ENCODE measurements at places on chromosomes 1 and 21.

DNA sequence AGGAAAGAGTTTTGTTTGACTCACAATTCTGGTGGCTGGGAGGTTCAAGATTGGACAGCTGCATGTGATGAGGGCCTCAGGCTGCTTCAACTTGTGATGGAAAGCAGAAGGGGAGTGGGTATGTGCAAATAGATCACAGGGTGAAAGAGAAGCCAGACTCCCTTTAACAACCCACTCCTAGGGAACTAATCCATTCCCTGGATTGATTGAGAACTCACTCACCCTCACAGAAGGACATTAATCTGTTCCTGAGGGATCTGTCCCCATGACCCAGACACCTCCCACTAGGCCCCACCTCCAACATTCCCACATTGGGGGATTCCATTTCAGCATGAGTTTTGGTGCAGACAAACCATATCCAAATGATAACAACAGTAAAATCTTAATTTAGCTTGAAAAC is 25.6 kb downstream of the UBE2T start:
- DNase-seq, result no peak

GRCh38 chr1:240019524-240019923 is 72.2 kb upstream of the FMN2 start:
- no peak for DNase-seq

GRCh38 chr1:245583081-245583480 is 428.3 kb downstream of the KIF26B start:
- no peak for DNase-seq

- no peak for DNase-seq
These were observed 40.2 kb downstream of the SNRPE start for GRCh38 chr1:203901581-203901980.

DNA sequence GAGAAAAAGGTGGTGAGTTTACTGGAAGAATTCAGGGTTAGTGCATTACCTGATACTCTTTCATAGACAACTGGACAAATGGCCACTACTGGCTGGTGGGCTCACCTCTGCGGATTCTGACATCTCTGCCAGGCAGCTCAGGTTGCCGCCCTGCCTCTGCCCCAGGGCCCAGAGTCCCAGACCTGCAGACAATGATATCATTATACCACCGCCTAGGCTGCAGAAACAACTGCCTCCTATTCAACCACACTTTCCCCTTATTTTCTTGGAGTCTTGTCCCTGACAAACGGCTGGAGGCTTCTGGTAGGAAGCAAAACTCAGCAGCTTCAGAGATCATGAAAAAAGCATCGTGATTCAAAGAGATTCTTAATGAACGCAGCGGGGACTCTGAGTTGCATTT is 37.0 kb downstream of the IRF2BP2 start:
- DNase-seq, result no peak

DNA sequence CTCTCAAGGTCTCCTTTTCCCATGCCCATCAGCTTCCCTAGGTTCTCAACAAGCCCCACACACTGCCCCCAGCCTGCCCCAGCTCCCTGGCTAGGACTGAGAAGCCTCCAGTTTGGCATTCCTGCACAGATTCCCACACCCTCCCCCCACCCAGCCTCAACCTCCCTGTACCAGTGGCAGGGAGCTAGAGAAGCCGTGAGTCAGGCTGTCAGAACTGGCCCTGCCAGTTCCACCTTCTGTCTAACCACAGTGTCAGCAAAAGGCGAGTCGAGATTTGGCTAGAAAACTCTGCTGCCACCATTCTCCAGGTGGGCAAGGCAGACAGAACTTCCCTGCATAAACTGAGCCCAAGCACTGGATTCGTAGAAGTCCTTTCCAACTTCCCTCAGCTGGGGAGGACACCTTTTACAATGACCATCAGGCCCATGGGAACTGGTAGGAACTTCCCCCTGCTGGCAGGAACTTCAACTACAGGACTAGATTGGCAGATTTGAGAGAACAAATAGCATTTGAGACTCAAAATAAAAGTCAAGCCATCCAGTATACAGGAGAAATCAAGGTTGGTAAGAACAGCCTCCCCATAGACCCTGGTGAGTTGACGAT is 31.0 kb downstream of the TNNT2 start:
- DNase-seq, result no peak

DNA sequence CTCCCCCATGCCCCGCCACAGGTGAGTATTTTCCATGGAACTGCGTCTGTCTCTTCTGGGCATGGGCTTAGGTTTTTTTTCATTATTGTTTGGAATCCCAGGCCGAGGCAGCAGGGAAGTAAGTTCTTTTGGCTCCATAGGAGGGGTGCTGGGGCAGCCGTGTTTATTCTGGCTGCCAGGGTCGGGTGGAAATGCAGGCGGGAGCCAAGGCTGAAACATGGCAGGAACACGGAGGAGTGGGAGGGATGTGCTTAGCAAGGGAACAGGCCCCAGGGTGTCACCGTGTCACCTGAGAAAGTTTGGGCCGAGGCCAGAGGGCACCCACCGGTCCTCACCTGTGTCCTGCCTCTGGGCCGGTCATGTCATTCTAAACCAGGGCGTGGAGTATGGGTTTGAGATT is 4.5 kb upstream of the DHRS3 start:
- no peak for DNase-seq

- DNase-seq, result no peak
These were observed 23.9 kb upstream of the CYYR1 start for GRCh38 chr21:26597031-26597430.

GRCh38 chr1:96234299-96234698 is 487.3 kb upstream of the PTBP2 start:
- no peak for DNase-seq

- DNase-seq, result no peak
These were observed 43.5 kb upstream of the NEK7 start for GRCh38 chr1:198113342-198113750.

- peak; percentile 63 for DNase-seq
These were observed 31.4 kb downstream of the SLC30A7 start for GRCh38 chr1:100927276-100927675.

- DNase-seq, result no peak
These were observed 131.0 kb downstream of the TGFBR3 start for GRCh38 chr1:91754816-91755580.

DNA sequence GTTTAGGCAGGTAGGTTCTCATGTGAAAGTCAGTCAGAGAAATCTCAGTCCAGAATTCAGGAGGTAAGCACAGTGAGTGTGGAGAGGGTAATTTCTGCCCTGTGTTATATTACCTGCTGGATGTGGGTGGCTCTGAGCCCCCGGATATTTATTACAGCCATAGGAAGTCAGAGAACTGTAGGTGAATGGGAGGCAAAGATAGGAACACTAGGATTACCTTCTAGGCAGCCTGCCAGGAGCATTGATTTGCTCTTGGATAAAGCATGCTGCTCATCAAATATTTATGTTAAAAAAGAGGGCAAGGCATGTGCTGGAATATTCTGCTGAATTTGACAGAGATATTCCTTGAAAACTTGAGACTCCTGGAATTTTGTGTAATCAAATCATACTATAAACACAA is 8.5 kb downstream of the GNG12 start:
- DNase-seq, result no peak

- DNase-seq, result no peak
These were observed 15.4 kb upstream of the FRRS1 start for GRCh38 chr1:99781798-99782197.

DNA sequence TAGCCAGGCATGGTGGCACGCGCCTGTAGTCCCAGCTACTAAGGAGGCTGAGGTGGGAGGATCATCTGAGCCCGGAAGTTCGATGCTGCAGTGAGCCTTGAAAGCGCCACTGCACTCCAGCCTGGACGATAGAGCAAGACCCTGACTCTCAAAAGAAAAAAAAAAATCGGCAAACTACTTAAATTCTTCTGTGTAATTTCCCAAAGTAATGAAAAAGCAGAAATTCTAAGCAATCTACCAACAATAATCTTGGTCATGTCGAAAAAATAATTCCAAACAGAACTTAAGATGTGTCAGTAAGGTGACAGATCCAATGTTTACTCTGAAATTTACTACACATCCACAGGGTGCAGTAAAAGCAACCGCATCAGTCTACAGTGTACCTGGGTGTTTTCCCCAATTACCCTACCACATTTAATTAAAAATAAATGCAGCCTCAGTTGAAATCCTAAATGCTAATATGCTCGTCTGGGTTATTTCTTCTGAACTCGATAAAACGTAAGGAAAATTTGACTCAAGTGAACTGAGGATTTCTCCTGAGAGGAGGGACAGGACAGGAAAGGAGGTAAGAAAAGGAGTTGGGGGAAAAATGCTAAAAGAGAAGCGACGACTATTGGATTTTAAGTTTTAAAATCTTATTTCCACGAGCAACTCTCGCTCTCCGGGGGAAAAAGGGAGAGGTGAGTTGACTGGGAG is 801 bp downstream of the EPRS1 start:
- peak; percentile 29 for DNase-seq

GRCh38 chr1:170214117-170215032 is 68.6 kb downstream of the NTMT2 start:
- DNase-seq, result no peak

GRCh38 chr1:221166559-221167318 is 287.5 kb downstream of the HLX start:
- peak; percentile 1 for DNase-seq

DNA sequence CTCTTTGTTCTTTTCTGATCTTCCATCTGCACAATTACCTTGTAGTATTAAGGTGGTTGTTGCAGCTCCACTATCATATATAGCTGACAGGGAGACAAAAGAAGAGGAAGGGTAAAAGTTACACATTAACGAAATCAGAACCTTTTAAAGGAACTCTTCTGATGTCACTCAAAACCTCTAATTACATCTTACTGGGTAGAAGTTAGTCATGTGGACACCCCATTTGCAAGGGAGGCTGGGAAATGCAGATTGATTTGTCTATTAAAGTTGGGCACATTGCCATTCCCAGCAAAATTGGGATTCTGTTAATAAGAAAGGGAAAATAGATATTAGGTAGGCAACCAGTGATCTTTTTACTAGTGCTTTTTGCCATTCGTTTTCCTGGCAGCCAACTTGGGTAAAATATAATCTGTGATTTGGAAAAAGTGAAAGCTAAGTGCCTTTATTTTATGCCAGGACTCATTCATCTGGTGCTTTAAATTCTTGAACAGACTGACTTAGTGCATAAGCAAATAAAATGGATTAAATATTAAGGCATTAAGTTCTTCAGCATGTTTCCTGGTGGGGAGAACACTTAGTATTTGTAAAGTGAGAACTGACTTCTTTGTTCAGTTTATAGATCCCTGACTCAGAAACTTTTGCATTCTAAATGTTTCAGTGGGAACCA is 71.3 kb downstream of the DNM3 start:
- no peak for DNase-seq

DNA sequence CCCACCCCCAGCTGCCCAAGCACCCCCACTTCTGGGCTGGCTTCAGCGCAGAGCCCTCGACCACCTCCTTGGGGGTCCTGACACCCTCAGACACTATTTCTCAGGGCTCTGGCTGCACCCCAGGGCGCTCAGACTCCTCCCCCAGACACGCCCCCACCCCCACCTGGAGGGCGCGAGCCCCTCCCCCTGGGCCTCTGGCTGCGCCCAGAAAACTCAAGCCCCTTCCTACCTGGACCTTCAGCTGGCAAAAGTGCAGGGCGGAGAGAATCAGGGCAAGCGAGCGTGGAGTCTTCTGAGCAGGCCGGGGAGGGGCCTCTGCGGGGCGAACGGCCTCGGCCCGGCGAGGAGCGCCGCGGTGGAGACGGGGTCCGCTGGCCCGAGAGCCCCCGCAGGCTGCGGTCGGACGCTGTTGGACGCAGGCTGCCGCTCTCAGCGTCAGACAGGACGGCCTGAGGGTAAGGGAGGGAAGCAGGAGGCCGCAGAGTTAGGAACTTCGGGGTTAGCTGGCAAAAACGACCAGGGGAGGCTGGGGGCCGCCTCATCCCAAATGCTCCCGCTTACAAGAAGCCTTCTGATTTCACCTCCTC is 17.4 kb upstream of the NBPF1 start:
- DNase-seq, result no peak

- DNase-seq, result no peak
These were observed 18.5 kb downstream of the CLDN14 start for GRCh38 chr21:36461277-36461917.

DNA sequence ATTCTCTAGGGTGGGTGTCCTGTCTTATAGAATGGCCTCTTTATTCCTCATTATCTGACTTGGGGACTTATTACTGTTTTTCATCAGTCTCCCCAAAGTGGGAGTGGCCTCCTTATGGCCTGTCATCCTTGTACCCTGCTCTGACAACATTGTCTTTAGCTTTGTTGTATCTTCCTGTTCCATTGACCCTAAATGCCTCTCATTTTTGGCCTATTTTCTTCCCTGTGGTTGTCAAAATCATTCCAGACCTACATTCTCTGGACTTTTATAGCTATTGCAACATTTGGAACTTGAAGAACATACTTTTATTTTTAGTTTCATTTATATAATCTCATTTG is 9.7 kb downstream of the SFT2D2 start:
- no peak for DNase-seq

- DNase-seq, result no peak
These were observed 9.4 kb upstream of the UAP1 start for GRCh38 chr1:162551969-162552683.

DNA sequence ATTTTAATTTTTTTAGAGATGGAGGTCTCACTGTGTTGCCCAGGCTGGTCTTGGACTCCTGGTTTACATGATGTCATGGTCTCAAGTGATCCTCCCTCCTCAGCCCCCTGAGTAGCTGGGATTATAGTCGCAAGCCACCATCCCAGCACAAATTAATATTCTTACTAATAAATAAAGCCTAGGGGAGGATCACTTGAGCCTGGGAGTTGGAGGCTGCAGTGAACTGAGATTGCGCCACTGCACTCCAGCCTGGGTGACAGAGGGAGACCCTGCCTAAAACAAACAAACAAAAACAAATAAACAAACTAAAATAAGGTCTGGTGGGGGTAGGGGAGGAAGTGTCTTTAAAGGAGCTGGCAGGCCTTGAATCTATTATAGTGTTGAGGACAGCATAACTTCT is 8.7 kb upstream of the GADD45A start:
- no peak for DNase-seq

DNA sequence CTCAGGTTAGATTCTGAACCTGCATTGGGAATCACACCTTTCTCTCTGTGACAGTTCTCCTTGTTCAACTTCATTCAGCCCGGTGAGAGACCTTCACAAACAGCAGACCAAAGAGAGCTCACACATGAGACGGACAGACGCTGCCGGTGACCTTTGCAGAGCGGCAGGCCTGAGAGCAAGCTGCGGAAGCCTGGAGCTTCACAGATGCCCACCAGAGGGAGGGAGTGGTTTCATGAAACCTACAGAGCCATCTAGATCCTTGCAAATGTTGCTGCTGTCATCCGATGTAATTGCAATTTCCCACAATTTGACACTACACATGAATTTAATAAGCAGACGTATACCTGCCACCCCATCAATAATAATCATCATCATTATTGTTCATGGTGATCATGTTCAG is 39.4 kb downstream of the GRIK3 start:
- no peak for DNase-seq

Data from CD4-positive, alpha-beta T cell treated with Interleukin-1 beta for 1 hour (primary cell).